Germinal center (tissue), 1 donor: ENCODE measurements at places on chromosomes 2 and 18.

GRCh38 chr2:101766871-101767739, 69.6 kb downstream of the MAP4K4 start:
- DNase-seq: no peak

GRCh38 chr2:151757861-151758260, 23.6 kb upstream of the NEB start:
- no peak for DNase-seq

DNA sequence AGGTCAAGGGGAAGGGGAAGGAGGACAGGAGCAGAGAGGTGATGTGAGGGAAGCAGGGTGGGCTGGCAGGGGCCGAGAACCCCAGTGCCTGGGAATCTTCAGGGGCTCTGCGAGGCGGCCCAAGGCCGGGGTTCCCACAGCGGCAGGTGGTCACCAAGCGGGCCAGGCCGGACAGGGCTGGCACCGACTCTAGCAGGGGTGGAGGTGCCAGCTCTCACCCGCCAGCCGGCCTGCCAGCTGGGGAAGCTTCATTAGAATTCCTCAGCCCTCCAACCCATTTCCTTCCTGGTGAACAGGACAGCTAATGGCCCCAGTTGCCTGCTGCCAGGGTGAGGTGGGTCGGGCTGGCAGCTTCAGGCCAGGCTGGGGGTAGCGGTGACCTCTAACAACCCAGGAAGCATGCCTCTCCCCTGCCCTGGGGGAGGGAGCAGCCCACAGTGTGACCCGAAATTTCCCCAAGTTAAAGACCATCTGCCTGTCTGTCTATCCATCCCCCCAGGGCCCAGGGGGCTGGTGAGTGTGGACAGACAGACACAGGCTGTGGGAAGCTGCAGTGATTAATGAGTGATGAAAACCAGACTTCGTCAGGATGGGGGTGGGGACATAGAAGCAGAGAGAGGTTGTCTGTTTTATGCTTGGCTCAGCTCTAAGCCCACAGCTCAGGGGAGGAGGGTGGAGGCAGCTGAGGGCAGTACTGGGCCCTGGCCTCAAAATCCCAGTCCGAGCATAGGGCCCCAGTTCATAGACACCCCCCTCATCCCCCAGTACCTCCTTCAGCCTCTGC, 144.1 kb downstream of the ZFP36L2 start:
- no peak for DNase-seq

- peak; percentile 56 for DNase-seq
Measured at GRCh38 chr2:157468931-157469708, 25.2 kb upstream of the CYTIP start.

DNA sequence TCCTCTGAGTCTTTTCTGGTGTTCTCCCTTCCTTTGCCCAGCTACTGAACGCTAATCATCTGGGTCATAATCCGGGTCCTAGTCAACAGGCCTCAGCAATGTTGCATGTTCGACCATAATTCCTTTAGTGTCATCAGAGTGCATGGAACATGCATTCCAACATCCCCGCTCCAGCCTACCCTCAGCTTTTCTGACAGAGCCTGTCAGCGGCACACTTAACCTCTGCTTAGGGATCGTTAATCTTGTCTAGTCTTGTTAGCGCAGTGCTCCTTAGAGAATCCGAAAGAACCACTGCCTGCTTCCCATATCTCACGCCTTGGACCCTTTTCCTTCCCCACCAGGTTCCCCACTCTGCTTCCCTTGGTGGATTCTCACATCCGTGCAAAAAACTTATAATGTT, 767.9 kb upstream of the ID2 start:
- DNase-seq: no peak

- DNase-seq: no peak
Measured at GRCh38 chr2:164794432-164795231, 47.0 kb downstream of the COBLL1 start.

- DNase-seq: no peak
Measured at GRCh38 chr18:25425024-25425423, 73.1 kb upstream of the ZNF521 start.

GRCh38 chr2:170739507-170740046, 24.4 kb downstream of the SP5 start:
- DNase-seq: no peak

GRCh38 chr2:85990084-85990483, 101.3 kb upstream of the ST3GAL5 start:
- DNase-seq: no peak

- no peak for DNase-seq
Measured at GRCh38 chr18:23572012-23572411, 14.3 kb downstream of the NPC1 start.

DNA sequence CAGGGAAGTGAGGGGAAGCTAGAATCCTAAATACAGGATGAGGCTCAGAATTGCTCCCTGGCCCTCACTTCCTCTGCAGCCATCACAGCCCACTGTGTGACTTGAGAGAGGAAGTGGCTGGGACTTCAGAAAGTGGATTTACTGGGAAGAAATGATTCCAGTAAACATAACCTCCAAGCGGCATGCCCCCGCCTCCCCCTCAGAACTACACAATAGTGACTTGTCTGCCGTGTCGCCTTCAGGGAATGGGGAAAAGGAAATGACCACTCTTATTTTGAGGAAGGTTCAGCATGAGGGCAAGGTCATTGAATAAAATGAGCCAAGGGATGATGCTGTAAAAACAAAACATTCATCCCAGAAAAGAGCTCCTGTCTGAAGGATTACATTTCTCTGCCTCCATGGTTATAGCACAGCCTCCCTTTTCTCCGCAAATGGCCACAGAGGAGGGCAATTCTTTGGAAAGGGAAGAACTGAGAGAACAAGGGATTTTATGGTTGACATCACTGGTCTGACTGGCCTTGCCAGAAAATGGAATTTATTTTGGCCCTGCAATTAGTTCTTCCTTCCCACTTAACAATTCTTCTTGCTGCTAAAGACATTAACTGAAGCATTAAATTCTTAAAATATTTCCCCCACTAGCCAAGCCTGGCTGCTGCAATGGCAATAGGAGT, 78.9 kb upstream of the DAPL1 start:
- no peak for DNase-seq

DNA sequence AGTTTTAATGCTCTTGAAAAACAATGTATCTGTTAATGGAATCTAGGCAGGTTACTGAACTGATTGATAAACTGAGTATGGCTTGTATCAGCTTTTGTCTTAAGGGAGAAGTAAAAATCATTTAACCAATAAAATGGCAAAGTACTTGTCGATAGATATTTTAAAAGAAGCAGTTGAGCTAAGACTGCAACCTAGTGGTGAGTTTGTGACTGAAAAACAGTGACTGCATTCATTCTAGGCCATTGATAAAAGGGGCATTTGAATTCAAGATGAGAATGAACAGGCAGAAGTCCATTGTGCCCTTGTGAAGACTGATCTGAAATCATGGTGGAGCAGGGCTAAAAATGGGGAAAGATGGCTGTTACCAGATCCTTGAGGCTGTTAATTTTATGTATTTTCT, 59.4 kb upstream of the MSTN start:
- peak; percentile 33 for DNase-seq

GRCh38 chr2:196171946-196172345, 568 bp upstream of the STK17B start:
- no peak for DNase-seq

DNA sequence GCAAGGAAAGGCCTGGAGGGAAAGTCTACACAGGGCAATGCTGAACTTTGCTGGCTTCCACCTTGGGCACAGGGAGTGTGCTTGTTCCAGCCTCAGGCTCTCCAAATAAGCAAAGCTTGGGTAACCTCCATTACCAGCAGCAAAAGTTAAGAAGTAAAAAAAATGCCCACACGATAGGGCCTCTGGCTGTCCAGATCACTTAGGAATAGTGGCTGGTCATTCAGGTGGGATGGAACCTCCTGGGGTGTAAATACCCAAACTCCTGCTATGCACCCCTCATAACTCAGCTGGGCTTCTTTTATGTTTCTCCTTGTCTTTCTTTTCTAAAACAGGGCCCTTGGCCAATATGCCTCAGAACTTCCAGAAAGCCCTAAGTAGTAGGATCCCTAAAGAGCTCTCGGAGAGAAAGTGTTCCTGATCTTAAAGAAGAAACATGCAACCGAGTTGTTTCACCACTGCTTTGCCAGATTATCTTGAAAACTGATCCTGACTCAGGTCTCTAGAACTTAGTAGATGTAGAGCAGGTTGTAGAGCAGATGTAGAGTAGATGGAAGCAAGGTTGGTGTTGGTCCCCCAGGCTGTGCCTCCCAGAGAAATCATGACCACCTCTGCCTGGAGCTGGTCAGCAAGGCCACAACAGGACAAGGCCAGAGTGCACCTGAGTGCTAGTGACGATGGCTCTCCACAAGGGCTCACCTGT, 2.0 kb upstream of the OSR1 start:
- no peak for DNase-seq

GRCh38 chr2:238135601-238136150, 2.8 kb upstream of the KLHL30 start:
- no peak for DNase-seq

GRCh38 chr2:19648583-19648982, 253.2 kb downstream of the TTC32 start:
- no peak for DNase-seq

GRCh38 chr2:109277406-109277805, 148.4 kb downstream of the SH3RF3 start:
- DNase-seq: no peak

DNA sequence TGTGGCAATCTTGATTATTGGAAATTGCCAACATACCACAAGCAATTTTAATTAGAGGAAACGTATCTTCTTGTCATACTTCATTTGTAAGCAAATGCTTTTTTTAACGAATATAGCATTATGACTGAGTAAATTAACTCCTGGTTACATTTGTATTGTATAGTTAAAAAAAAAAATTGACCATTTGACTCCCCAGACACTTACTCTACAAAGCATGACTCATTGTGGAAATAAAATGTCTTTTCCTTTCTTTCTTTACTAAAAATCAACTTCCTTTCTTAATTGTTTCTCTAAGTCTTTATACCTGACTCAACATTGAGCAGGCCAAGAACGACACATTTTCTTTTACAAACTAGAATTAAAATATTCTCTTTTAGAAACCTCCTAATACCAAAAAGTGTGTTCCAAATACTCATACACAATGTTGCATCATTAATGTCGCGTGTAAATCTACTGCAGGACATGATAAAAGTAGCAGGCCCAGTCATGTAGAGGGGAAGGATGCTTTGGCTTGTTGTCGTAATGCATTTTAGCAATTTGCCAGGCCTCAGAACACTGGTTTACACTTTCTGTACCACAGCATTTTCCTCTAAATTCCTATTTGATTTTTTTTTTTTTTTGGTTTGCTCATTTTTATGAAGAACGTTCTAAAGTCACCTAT, 349.6 kb upstream of the KCNH7 start:
- no peak for DNase-seq

- no peak for DNase-seq
Measured at GRCh38 chr2:132597831-132598230, 72.2 kb downstream of the LYPD1 start.

DNA sequence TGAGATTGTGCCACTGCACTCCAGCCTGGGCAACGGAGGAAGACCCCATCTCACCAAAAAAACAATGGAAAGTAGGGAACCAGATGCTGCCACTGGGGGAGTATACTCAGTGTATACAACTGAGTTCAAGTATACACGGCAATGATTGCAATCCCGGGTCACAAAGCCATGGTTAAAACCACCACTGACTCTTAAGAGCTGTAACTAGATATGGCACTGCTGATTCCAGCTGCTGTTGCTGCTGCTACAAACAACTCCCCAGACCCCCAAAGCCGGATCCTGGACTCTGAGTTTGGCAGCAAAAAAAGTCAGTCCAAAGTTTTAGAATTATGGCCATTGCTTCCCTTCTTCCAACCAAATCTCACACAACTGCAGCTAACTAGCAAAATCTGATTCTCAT, 43.7 kb upstream of the COX7A2L start:
- DNase-seq: no peak

GRCh38 chr2:230879271-230879882, 14.6 kb downstream of the ITM2C start:
- DNase-seq: no peak

DNA sequence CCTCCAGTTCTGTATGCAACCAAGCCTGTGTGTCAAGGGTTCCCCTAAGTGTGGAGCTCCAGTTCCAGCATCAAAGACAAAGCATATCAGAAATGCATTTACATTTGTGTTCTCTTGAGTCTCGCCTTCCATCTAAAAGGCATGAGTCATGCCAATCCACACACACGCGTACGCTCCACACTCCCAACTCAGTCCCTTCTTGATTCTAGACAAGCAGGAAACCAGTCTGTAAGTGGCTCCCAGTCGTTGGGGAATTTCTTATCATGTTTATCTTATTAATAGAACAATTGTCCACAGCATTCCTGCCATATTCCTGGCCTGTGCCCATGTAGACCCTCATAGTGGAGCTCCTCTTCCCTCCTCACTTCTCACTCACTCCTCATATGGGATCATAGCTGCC, 86.4 kb upstream of the SLC35G4 start:
- DNase-seq: no peak

DNA sequence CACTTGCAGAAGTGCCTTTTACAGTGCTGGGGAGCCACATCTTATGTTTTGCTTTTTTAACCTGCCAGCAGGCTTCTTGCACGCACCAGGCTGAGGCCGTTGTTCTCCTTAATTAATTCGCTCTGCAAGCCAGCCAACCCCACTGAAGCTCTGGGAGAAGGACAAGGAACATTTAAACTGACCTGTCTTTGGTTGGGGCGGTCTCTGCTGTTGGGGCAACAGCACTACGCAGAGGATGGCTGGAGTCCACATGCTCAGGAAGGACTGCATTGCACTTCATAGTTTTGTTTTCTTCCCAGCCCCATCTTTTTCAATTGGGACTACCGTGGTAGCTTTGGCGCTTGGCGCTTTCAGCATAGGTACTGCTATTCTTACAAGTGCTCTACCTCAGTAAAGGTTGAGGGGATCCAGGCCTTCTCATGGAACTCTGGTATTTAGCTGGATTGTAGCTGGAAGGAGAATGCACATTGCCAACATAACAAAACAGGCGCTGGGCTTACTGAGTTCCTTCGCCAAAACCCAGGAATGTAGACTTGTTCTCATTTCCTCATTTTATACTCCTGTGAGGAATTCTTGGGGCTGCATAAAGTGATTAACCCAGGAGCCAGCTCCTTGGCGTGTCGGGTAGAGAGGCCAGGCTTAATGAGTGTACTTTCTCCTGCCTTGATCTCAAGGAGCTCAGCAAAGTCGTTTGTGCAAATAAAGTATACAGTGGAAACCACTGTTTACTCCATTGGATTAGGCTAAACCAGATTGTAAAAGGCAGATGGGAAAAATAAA, 146.2 kb downstream of the PRKCE start:
- DNase-seq: no peak

GRCh38 chr2:208245746-208246145, 9.1 kb downstream of the IDH1 start:
- no peak for DNase-seq

DNA sequence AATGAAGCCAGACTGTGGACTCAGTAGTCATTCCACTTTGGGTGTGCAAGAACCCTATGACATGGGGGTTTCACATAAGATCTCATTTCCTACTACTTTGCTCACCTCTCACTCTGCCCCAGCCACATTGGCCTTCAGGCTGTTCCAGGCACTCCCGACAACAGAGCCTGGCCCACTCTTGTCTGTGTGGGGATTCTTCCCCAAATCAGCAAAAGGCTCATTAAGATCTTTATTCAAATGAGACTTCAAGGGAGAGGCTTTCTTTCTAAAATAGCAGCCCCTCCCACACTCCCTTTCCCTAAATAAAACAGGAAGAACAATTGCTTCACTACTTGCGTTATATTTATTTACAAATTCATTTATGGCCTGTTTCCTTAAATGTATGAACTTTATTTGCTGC, 3.5 kb upstream of the CDC42EP3 start:
- DNase-seq: no peak
